ENCODE measurements at places on chromosomes 3 and 15. TPM values are rescaled to one million over a fixed set of nuclear protein-coding genes. Genes with fewer than 3 reads are reported as not detected.

Gene ALPK3
- total RNA-seq, result 2.5 TPM

Gene EFCAB12
- total RNA-seq, result not detected

- H3K4me3 ChIP-seq, result no peak overlapping the region
- no peak overlapping the region for H3K27ac ChIP-seq
- no peak for DNase-seq
- H3K27me3 ChIP-seq, result no peaks in the 10 kb centered on the region
- H3K4me1 ChIP-seq, result no peaks in the 10 kb centered on the region
Observed at GRCh38 chr15:71937650-71938311, 127.4 kb downstream of the NR2E3 start.

- H3K27ac ChIP-seq, result no peak overlapping the region
- no peaks in the 10 kb centered on the region for H3K36me3 ChIP-seq
- peak overlapping the region; percentile 18 for H3K4me3 ChIP-seq
- no peaks in the 10 kb centered on the region for H3K27me3 ChIP-seq
- no peaks in the 10 kb centered on the region for H3K4me1 ChIP-seq
Observed at GRCh38 chr3:107421170-107421792, 44.0 kb downstream of the CCDC54 start.

Gene C3orf38
- total RNA-seq, result 16.0 TPM

- DNase-seq, result no peak
- no peaks in the 10 kb centered on the region for H3K27me3 ChIP-seq
- no peaks in the 10 kb centered on the region for H3K4me1 ChIP-seq
- H3K4me3 ChIP-seq, result no peak overlapping the region
Observed at GRCh38 chr3:169591159-169591951, 72.2 kb downstream of the MECOM start.

GRCh38 chr3:140421884-140422283 is 256.0 kb upstream of the TRIM42 start:
- DNase-seq, result no peak
- no peaks in the 10 kb centered on the region for H3K27me3 ChIP-seq
- no peaks in the 10 kb centered on the region for H3K36me3 ChIP-seq
- H3K4me3 ChIP-seq, result no peak overlapping the region

- H3K36me3 ChIP-seq, result no peaks in the 10 kb centered on the region
- no peak overlapping the region for H3K27ac ChIP-seq
- H3K4me3 ChIP-seq, result no peak overlapping the region
- no peaks in the 10 kb centered on the region for H3K4me1 ChIP-seq
Observed at GRCh38 chr3:101249522-101249921, 70.9 kb downstream of the IMPG2 start.

Gene PLD1
- 35.6 TPM for total RNA-seq

DNA sequence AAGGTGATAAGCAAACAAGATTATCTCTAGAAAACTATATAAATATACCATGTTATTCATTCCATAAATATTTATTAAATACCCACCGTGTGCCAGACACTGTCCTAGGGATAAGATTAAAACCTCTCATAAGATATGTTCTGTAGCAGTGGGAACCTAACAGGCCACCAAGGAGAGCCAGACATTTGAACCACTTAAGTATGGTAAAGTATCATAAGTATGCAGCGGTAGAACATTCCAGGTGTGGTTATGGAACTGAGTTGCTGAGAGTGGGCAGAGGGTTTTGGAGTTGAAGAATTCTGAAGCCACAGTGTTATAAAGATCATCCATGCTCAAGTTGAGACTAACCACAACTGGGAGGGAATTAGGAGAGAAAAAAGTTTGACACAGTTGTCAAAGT is 14.7 kb downstream of the FILIP1L start:
- no peak overlapping the region for H3K27ac ChIP-seq
- peaks cover 44% of the 10 kb centered on the region for H3K4me1 ChIP-seq
- no peak for DNase-seq
- no peaks in the 10 kb centered on the region for H3K27me3 ChIP-seq
- H3K36me3 ChIP-seq, result no peaks in the 10 kb centered on the region
- H3K4me3 ChIP-seq, result no peak overlapping the region

Gene C3orf49
- total RNA-seq, result not detected

Gene PKM
- total RNA-seq, result 484 TPM

- H3K27ac ChIP-seq, result no peak overlapping the region
- DNase-seq, result no peak
Observed at GRCh38 chr3:1830851-1831250, 267.8 kb upstream of the CNTN4 start.

DNA sequence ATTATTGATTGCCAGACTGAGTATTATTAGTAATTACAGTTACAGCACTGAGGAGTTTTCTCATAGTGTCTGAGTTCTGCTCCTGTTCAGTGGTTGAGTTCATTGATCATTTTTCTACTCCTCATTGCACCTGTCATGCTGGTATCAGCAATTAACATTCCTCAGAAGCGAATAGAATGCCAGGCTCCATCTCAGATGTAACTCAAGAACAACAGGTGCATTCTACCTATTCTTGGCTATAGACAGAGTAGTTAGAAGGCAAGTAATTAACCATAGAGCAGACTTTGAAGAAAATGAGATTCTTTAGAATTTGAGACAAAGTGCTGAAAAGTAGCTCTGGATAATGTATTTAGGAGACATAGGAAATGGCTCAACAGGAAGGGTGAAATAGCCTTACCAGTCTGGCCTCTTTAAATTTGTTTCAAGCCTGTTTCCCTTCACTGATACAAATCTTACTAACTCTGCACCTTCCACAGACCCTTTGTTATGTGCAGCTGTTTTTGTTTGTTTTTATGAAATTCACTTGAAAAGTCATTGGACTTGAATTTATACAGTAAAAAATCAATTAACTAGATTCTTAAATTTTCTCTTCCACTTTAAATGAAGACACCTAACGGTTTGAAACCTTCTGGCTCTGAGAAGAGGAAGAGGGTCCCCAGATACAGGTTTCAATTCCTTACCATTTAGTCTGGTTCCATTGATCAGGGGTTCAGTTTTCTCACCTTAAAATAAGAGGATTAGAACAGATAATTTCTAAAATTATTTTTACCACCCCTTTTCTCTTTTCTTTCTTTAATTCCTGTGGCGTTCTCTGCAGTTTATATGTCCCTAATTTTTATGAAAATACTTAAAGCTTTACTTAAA is 109.6 kb downstream of the FNDC3B start:
- peaks cover 29% of the 10 kb centered on the region for H3K4me1 ChIP-seq
- no peak overlapping the region for H3K4me3 ChIP-seq
- no peak for DNase-seq
- no peak overlapping the region for H3K27ac ChIP-seq

DNA sequence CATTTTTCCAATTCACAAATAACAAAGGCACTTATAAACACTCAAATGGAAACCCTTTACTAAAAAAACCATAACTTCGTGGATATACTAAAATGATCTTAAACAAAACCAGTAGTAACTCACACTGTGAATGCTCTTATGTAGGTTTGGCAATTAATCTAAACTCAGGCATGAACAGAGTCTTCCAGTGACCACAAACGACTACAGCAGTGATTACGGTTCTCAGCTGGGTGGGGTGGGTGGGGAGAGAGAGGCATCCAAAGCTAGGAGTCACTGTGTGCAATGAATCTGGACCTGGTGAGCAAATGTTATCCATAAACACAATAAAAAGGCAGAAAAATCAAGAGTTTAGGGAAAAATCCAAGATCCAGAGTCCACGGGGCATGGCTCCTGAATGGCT is 21.3 kb downstream of the SLC12A8 start:
- H3K27ac ChIP-seq, result no peak overlapping the region
- no peak overlapping the region for H3K4me3 ChIP-seq
- DNase-seq, result no peak
- H3K4me1 ChIP-seq, result peaks cover 11% of the 10 kb centered on the region
- no peaks in the 10 kb centered on the region for H3K27me3 ChIP-seq
- H3K36me3 ChIP-seq, result no peaks in the 10 kb centered on the region

- H3K27ac ChIP-seq, result no peak overlapping the region
- no peak for DNase-seq
- H3K27me3 ChIP-seq, result no peaks in the 10 kb centered on the region
- H3K4me1 ChIP-seq, result peaks cover 41% of the 10 kb centered on the region
- H3K4me3 ChIP-seq, result no peak overlapping the region
Observed at GRCh38 chr3:46408853-46409252, 1.8 kb downstream of the CCRL2 start.

DNA sequence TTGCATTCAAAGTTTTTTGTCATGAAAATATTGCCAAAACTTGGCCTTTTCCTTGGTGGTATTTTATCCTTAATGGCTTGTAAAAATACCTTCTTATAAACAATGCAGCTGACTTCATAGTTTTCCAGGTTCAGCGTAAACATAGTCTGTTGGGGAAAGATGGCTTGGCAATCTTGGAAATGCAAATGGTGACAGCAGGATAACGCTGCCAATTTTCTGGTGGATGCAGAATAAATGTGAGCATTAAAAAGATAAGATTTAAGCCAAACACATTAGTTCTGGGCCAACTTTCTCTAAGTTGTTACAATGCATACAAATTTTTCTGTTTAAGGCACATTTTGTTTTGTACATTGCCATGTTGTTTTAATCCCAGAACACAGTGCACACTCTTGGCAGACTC is 147.0 kb upstream of the POU1F1 start:
- no peak overlapping the region for H3K4me3 ChIP-seq
- no peaks in the 10 kb centered on the region for H3K4me1 ChIP-seq
- H3K36me3 ChIP-seq, result no peaks in the 10 kb centered on the region
- DNase-seq, result no peak

DNA sequence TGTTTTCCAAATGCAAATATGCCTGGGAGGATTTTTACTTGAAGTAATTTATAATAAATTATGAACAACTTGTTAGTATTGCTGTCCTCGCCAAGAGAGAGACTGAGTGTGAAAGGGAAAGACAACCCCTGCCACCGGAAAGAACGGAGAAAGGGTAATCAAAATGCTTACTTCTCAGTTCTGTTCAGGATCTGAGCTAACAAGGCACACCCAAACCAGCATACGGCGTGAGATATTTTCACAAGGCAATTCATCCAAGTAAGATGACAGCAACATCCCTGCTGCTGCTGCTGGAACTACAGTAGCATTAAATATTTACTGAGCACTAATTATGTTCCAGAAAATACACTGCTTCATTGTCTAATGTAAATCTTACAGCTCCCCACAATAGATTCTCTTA is 96.1 kb downstream of the KBTBD8 start:
- H3K27ac ChIP-seq, result no peak overlapping the region
- H3K27me3 ChIP-seq, result no peaks in the 10 kb centered on the region
- DNase-seq, result no peak
- no peaks in the 10 kb centered on the region for H3K4me1 ChIP-seq

DNA sequence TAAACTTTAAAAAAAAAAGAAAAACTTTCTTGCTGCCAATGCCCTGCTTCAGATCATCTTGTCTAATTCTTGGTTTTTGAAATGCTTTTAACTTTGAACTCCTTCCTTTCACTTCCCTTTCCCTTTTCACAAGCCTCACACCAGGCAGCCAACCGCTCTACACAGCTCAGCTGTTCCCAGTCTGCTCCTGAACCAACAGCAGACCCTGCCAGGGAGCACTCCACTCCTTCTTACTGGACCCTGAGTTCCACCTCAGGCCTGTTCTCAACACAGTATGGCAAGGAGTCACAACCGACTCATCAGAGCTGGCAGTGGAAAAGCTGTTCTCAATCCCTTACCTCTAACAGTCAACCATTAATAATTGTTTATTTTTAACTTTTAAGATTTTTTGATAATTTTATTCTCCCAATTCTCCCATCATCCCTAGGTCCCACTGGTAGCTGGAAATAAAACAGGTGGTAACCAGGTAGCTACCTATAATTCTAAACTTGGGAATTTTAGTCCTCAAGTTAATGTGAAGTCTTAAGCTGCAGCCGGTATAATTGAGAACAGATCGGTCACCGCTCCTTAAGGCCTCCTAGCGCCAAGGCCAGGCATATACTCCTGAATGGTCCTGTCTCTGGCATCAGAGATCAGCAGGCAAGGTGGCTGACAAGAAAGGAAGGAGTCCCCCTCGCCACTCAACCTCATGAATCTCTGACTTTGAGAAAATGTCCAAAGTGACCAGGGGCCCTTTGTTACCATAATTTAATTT is 43.9 kb downstream of the BOC start:
- H3K36me3 ChIP-seq, result peaks cover 20% of the 10 kb centered on the region
- no peak overlapping the region for H3K4me3 ChIP-seq
- peaks cover 32% of the 10 kb centered on the region for H3K4me1 ChIP-seq
- H3K27me3 ChIP-seq, result no peaks in the 10 kb centered on the region
- DNase-seq, result no peak
